Activated T-cell treated with anti-CD3 and anti-CD28 coated beads, Interleukin-2, amount 50 U/mL, for 24 hours (primary cell): ENCODE measurements at places on chromosomes 1 and 21.
A peak's percentile ranks its signal among the peaks of the same experiment; 100 is the strongest.

DNA sequence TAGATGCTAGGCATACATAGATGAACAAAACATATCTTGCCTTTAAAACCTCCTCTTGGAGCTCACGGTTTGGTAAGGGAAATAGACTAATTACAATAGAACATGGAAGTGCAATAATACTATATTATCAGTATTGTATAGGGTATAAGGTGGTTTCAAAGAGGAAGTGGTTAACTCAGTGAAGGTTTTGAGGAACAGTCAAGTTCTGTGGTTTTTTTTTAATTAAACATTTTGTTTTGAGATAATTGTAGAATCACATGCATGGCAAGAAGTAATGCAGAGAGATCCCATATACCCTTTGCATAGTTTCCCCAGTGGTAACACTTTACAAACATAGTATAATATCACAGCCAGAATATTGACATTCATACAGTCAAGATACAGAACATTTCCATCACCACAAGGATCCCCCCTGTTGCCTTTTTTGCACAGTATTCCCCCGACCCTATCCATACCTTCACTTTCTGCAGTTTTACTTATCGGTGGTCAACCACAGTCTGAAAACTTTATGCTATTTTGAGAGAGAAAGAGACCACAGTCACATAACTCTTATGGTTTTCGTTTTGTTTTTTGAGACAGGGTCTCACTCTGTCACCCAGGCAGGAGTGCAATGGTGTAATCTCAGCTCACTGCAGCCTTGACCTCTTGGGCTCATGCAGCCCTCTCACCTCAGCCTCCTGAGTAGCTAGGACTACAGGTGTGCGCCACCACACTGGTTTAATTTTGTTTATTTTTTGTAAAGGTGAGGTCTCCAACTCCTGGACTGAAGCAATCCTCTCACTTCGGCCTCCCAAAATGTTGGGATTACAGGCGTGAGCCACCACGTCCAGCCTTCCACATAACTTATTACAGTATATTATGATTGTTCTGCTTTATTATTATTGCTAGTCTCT is 60.5 kb upstream of the KIAA1614 start:
- DNase-seq, result no peak

- no peak for DNase-seq
Measured at GRCh38 chr1:218742467-218743262, 397.5 kb downstream of the TGFB2 start.

DNA sequence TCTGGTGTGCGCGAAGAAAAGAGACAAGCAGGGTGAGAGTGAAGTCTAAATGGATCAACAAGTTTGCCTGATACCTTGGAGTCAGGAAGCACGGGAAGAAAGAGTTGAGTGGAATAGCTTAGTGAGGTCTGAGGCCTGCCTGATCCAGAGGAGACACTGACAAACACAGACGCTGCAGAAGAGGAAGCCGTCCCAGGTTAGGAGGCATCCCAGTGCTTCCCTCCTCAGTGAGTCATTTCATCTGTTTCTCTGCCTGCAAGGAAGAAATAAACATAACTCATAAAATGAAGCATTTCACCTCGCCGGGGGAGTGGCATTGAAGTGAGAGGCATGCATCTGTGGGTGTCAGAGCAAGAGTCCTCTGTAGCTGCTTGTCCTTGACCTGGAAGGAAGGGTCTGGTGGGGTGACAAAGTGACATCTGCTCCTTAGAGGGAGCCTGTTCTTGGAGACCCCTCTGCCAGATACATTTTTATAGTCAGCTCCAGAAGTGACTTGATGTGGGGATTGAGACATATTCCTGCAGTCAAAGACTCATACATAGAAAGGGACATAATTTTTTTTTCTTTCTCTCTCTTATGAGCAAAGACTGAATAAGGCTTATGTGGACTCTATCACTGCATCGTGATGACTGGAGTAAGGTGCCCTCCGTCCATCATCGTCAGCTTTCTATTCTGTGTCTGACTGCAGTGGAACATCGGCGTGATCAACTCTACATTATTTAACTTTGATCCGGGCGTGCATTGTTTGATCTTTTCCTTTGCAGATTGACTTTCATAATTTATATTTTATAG is 256.7 kb downstream of the KIF26B start:
- no peak for DNase-seq

DNA sequence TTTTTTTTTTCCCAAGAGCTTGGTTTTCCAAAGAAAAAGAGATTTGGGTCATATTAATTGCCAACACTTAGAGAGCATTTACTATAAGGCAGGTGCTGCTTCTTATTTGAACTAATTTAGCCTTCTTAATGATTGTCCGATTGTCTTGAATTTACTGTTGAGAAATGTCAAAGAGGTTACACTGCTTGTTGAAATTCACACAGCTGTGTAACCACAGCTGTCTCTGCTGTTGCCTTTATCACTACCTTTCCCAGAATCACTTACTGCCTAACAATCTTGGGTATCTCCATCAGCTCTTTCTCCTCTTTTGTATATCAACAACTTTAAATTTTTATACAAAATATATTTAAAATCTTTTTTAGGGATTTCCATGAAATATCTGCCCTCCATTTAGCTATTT is 115.6 kb downstream of the UCHL5 start:
- DNase-seq, result no peak

DNA sequence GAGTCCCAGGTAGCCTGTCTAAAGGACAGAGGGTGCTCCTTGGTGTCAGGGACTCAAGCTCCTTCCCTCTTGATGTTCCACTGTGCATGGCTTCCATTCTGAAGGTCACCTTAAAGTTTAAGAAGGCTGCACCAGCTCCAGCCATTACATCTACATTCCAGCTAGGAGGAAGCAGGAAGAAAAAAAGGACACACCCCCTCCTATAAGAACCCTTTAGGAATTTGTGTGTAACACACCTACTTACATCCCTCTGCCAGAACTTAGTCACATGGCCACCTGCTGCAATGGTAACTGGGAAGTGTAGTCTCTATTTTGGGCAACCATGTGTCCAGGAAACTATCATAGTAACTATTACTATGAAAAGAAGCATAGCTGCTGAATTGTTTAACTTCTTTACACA is 161.6 kb upstream of the KLHDC7A start:
- no peak for DNase-seq

- DNase-seq, result no peak
Measured at GRCh38 chr1:165387505-165387904, 31.0 kb upstream of the LMX1A start.

GRCh38 chr1:98906809-98907208 is 97.9 kb downstream of the PLPPR5 start:
- DNase-seq, result no peak

DNA sequence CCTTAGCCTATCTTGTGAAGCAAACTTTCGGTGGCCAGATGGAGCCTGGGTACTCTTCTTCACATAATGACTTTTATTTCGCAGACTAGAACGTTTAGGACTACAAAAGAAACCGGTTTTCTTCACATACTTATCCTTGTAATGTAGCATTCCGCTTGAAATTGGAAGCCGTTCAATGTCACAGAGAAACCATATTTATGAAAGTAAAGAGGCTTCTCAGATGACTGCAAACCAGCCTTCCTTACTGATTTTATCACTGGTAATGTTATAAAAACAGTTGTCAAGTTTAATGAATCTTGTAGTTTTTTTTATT is 94.1 kb downstream of the PPIAL4G start:
- no peak for DNase-seq

DNA sequence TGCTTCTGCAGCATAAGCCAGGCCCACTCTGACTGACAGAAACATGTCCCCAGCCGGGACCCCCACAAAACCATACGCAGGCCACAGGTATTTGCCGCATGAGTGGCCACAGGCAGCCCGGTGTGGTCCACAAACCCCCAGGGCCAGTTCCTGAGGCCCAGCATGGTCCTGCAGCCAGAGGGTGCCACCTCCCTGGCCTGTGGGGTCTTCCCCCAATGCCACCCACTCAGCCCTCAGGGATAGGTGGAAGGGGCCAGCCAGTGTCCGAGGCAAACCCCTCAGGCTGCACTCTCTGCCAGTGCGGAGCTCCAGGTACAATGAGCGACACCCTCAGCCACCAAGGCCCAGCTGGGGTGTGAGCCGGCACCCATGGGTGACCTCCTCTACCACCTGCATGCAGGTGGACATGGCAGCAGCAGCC is 43.5 kb downstream of the UBE2G2 start:
- peak; percentile 21 for DNase-seq

DNA sequence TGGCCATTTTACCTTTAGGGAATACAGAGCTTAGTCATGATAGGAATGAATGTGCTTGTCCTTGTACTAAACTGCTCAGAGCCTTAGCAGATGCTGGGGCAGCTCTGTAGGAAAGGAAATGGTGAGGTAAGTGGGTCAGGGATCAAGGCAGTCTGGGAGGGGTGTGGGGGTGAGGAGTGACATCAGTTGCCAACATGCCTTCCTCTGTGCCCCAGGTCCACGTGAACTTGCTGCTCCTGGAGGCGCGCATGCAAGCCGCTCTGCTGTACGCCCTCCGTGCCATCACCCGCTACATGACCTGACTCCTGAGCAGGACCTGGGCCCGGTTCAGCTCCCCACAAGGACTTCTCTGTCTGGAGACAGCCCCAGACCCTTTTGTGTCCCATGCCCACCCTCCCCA is 21.2 kb downstream of the SESN2 start:
- DNase-seq, result no peak

DNA sequence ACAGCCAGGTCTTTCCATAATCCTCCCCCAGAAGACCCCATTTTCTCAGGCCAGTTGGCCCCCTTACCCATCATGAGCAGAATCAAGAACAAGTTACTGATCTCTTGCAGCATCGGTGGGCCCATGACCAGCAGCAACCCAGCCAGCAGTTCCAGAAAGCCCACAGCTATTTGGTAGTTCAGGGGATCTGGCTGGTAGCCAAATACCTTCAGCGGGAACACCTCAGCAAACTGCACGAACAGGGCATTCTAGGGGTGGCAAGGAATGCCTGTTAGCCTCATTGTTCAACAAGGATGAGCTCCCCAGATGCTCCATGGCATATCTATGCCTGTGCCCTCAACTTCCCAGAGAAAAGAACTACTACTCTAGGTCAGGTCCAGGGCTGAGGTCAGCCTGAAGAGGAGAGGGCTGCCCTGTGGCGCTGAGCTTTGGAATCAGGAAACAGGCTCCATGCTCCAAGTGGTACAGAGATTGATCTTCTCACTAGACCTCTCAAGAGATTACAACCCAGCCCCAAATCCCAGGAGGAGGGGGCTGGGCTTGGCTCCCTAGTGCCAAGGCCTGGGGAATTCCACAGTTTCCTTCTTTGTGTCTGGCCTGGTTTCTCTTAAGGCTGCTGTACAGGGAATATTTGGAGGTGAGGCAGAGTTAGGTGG is 1.3 kb downstream of the TMEM35B start:
- DNase-seq, result no peak

DNA sequence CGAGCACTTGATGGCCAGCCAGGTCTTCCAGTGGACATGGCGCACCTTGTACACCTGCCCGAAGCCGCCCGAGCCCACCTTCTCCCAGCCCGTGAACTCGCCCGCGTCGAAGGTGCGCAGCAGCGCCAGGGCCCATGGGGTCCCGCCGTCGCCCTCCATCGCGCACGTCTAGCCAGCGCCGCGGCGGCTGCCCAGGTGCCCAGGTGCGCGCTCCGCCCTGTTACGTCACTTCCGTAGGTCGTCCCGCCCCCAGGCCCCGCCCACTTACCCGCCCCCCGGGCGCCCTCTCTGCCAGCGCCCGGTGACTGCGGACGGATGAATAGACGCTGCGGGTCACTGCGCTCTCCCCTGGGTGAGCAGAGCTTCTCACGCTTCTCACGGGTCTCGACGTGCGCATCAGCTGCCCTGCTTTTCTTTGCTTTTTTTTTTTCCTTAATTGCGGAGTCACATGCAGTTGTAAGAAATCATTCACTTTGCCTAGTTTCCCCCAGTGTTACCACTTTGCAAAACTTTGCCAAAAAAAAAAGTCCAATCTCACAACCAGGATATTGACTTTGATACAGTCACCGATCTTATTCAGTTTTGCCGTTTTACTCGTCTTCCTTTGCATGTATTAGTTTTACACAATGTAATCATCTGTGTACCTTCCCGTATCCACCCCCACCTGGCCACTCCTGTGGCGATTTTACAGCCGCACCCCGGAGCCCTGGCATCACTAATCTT is at the start of gene RIPK4:
RIPK4 (minus strand) TSS at position 170 of the 723 bp plus-strand sequence; CDS start at position 159, 11 bp downstream.
- DNase-seq, result peak; percentile 74

- DNase-seq, result no peak
Measured at GRCh38 chr21:45090966-45091365, 16.6 kb downstream of the ADARB1 start.

DNA sequence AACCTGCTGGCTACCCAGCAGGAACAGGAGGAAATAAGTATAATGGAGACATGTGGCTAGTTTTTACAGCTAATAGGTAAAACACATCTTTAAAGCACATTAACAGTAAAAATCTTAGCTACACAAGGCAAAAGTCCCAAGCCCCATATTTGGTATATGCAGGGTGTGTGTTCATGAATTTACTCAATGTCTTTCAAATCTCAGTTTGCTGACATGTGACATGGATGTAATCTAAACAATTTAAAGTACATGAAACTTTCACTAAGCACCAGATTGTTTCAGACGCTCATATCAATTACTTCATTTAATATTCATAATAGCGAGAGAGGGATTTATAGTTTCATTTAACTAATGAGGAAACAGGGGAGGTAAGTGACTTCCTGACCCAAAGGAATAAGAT is 3.9 kb downstream of the TACSTD2 start:
- no peak for DNase-seq

DNA sequence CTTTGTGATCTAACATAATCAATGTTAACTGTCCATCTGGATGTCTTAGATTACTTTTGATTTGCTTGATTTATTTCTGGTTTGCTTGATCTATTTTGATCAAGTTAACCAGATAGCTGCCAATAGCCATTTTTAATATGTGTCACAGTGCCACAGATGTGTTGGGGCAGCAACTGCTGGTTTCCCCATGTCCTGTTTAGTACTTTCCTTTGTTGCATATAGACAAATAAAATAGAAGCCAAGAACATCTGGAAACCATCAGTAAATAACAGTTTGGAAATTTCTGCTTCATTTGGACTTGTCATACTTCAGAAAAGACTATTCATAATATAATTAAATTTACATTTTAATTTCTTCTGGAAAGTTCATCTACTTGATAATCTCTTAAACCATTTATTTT is 145.6 kb upstream of the C21orf91 start:
- DNase-seq, result no peak

DNA sequence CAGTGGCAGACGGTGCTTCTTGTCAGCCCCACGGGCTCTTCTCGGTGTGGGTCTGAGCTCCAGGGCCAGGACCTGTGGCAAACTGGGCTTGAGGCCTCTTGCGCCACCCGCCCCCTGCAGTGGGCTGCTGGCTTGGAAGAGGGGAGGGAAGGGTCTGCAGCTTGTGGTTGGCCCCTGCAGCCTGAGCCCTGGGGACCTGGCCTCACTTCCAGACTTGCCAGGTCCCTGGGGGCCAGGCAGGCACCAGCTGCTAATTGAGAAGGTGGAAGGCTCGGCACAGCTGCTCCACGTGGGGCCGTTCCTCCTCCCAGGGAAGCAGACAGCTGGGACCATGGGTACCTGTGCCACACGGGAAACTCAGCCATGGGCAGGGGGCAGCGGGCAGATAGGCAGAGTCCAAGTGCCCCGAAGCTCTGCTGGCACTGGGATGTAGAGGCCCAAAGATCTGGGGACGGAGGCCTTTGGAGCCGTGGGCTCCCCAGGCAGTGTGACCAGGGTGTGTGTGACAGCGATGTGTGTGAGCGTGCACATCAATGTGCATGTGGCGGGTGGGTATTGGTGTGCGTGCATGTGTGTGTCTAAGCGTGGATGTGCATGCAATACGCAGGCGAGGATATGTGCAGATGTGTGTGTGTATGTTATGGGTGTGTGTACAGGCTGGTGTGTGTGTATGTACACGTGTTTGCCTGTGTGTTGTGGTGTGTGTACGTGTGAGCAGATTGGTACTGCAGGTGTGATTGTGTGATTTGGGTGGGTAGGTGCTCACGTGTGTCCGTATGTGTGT is 39.3 kb downstream of the TP73 start:
- no peak for DNase-seq

- no peak for DNase-seq
Measured at GRCh38 chr1:151832318-151832980, 847 bp upstream of the RORC start.
